OCI-M1 (cell line): ENCODE measurements at places on chromosomes 12 and 14.
A peak's percentile ranks its signal among the peaks of the same experiment; 100 is the strongest.

- DNase-seq = no peak
These were observed 17.0 kb downstream of the PSEN1 start for GRCh38 chr14:73153272-73153671.

- no peak for DNase-seq
These were observed 233.5 kb upstream of the TMEM132C start for GRCh38 chr12:128033473-128033872.

- DNase-seq = peak; percentile 60
These were observed 138.3 kb downstream of the EGLN3 start for GRCh38 chr14:33812601-33813000.

DNA sequence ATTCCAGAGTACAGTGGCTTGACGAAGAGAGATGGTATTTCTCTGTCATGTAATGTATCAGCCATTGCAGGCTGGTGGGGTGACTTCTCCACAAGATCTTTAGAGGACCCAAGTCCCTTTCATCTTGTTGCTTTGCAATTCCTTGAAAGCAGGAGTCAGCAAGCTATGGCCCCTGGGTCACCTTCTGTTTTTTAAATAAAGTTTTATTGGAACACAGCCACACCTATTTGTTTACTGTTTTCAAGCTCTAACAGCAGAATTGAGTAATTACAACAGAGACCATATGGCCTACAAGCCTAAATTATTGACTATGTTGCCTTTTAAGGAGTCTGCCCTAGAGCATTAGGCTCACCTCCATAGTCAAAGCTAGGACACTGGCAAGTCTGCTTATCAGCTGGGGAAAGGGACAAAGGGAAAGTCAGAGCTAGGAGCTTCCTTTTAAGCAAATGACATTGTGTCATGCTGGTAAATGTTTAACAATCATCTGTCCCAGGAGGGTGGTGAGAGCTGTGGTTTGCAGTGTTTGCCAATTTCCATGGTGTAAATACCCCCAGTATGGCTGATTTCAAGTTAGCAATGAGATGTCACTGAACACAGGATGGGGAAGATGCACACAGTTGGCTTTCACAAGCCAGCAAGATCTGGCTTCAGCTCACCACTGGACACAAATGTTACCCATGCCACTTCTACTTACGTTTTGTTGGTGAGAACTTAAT lies 87.7 kb upstream of the PWP1 start:
- DNase-seq = no peak

- no peak for DNase-seq
These were observed 4.5 kb downstream of the MYL6 start for GRCh38 chr12:56162468-56163290.

DNA sequence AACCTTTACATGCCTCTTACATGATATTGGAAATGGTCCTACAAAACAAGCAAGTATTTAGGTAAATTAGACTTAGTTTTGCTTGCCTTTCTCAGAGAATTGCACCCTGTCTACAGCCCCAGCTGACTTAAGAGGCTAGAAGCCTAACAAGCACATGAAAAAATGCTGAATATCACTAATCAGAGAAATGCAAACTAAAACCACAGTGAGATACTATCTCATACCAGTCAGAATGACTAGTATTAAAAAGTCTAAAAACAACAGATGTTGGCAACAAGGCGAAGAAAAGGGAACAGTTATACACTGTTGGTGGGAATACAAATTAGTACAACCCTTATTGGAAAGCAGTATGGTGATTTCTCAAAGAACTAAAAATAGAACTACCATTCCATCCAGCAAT lies 103.8 kb downstream of the EGLN3 start:
- peak; percentile 2 for DNase-seq

- DNase-seq = peak; percentile 64
These were observed 455.1 kb downstream of the RAD51B start for GRCh38 chr14:68274725-68275124.

- peak; percentile 87 for DNase-seq
These were observed at the start of gene TPI1 for GRCh38 chr12:6867413-6868210. Gene TPI1, plus strand, starts transcription at chr12:6867531. Its CDS starts 36 bp downstream, at chr12:6867567.

GRCh38 chr12:108191086-108191485 lies 62.0 kb downstream of the WSCD2 start:
- no peak for DNase-seq
